Activated CD4-positive, alpha-beta T cell treated with anti-CD3 and anti-CD28 coated beads for 36 hours (primary cell): ENCODE measurements at places on chromosomes 5 and 9. TPM values are rescaled to one million over a fixed set of nuclear protein-coding genes. Genes with fewer than 3 reads are reported as not detected.

Gene GPRIN1
- total RNA-seq, result 3.8 TPM

Gene WDR38
- not detected for total RNA-seq

Gene LHX3
- total RNA-seq, result not detected

Gene SLC35D2
- 2.6 TPM for total RNA-seq

Gene DOCK8
- 100 TPM for total RNA-seq

Gene ST8SIA4
- total RNA-seq, result 31.7 TPM

Gene PRELID1
- total RNA-seq, result 362 TPM

Gene LSM11
- total RNA-seq, result 8.0 TPM

Gene ECM2
- total RNA-seq, result not detected

Gene OR13F1
- not detected for total RNA-seq

Gene GHR
- not detected for total RNA-seq
